SIG-M5 (cell line): ENCODE measurements at places on chromosomes 5 and 9.

DNA sequence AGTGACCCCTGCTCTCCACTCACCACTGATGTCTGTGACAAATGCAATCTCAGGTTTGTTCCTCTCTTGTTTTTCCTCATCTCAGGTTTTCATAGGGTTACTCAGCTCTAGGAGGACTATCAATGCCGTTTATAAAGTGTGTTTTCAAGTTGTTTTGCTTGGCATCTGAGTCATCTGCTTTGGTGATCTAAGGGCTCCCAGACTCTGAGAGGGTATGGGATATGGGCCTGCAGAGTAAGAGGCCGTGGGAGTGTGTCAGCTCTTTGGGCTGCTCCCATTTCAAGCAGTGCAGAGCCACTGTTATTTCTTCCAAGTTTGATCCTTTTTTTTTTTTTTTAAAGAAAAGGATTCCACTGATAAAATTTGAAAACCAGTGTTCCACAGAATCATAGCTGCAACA, 46.3 kb downstream of the NNT start:
- no peak for DNase-seq

- DNase-seq, result no peak
These were observed 277.2 kb upstream of the NR4A3 start for GRCh38 chr9:99544526-99544925.

DNA sequence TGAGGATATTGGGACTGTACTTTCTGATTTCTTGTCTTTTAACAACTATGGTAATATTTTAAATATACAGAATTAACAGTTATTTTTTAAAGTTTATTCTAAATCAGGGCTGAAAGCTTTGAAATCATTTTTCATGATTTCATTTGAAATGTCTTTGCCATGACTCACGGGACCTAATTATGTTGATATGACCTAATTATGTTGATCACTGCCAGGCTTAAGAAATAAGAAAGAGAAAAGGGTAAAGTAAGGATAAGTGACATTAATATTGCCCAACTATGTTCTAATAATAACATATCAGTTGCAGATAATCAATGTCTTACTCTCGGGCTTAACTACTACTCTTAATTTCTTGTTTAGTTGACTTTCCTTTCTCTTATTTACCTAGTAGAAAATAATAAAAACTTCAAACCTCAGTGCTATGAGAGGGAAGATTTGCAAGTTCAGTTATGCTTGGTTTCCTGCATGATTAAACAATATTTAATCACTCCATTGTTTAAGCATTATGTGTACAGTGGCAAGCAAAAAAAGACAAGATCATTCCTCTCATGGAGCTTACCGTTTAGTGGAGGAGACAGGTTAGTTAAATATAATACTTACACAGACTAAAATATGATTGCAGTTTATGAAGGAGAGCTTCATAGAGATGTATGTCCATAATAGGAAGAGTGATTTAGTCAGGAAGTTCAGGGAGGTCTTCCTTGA, 67.0 kb upstream of the EIF4EBP3 start:
- DNase-seq, result no peak

DNA sequence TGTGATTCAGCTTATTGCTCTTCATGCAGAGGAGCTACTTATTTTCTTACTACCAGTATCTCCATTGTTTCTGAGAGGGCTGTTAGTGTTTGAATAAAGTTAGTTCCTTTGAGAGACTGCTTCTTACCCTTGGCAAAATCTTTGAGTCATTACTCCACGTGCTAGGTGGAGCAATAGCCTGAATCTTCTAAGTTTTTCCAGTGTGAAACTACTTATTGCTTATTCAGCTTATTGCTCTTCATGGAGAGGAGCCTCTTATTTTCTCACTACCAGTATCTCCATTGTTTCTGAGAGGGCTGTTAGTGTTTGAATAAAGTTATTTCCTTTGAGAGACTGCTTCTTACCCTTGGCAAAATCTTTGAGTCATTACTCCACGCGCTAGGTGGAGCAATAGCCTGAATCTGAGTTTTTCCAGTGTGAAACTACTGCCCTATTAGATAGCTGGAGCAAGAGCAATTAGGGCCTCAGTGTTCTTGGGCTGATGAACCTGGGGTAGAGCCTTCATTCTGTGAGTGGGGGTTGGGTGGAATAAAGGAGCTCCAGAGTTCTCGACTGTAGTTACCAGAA, 41.9 kb downstream of the GPBP1 start:
- no peak for DNase-seq

DNA sequence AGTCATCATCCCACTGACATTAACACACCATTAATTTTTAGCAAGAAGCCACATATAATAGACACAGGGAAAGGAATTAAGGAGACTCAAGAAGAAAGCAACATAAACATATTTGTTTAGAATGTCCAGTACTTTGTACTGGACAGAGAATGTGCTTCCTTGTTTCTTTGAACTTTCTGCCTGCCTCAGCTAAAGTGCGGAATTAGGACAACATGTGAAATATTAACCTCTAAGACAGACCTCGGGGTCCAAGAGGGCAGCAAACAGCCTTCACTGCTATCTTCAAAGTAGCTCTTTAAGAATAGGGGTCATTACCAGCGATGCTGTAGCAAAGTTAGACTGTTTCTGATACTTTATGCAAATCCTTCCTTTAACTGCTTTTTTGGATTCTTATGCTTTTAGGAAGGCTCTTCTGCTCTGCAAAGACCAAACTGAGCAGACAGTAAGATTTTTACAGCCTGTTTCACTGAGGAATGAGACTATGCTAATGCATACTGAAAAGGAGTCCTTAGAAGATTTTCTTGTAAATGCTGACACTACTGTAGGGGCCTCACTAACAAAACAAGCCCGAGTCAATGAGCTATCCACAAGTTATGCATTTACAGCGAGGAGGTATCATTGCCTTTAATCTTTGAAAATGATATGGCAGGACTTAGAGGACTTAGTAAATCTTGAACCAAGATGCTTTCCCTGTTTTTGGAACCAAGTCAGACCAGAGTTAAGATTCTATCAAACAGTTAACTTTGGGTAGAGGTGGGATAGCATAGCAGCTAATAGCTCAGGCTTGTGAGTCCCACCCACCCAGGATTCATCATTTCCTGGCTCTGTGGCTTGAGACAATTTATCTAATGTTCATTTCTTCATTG, 23.8 kb downstream of the DAB2 start:
- DNase-seq, result no peak

- DNase-seq, result no peak
These were observed 1399.8 kb downstream of the PTPRD start for GRCh38 chr9:9212963-9213362.

DNA sequence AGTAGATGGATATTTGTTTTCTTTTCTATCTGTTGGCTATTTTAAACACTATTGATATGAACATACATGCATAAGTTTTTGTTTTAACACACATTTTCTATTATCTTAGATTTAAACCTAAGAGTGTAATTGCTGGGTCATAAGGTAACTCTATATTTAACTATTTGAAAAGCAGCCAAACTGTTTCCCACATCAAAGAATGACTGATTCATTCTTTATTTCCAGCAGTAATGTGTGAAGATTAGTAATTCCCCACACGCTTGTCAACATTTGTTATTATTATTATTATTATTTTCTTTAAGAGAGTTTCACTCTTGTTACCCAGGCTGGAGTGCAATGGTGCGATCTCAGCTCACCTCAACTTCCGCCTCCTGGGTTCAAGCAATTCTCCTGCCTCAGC, 1495.8 kb downstream of the EFNA5 start:
- DNase-seq, result no peak

DNA sequence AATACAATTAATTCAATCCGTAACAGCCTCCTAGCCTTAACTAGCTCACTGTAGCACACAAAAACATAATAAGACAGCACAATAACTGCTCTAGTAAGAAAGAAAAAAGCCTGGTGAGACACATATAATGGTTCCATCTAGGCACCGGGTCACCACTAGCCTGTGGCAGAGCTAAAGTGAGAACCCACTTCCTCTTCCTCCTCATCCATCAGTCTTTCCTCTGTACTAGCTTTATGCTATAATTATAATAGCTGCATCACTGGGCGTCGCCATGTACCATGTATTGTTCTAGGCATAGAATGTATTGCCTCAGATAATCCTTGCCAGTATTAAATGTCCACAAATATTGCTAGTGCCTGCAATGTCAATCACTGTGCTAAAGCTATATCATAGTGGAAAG, 23.1 kb downstream of the ADRB2 start:
- no peak for DNase-seq

DNA sequence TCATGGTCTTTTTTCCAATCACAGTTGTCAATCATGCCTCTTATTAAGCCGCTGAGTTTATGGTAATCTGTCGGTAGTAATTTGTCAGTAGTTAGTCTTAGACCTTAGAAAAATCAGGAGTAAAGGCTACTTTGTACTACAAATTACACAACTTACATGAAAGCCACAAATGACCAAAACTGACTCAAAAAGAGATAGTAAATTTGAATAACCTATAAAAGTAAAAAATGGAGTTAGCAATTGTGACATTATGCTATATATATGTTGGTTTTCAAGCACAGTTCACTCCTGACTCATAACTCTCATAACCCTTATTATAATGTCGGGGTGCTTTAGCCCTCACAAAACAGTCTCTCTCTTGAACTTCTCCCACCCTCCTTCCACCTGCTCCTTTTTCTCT, 251.8 kb downstream of the ROR2 start:
- no peak for DNase-seq

GRCh38 chr9:75788006-75788634, 102.4 kb upstream of the PCSK5 start:
- DNase-seq, result no peak

GRCh38 chr9:80158554-80159170, 586.9 kb downstream of the TLE4 start:
- DNase-seq, result no peak

- no peak for DNase-seq
These were observed 24.4 kb downstream of the AKNA start for GRCh38 chr9:114363424-114363823.

GRCh38 chr5:128422612-128423011, 115.4 kb downstream of the FBN2 start:
- no peak for DNase-seq

- no peak for DNase-seq
These were observed 27.2 kb downstream of the TMOD1 start for GRCh38 chr9:97528529-97529230.

DNA sequence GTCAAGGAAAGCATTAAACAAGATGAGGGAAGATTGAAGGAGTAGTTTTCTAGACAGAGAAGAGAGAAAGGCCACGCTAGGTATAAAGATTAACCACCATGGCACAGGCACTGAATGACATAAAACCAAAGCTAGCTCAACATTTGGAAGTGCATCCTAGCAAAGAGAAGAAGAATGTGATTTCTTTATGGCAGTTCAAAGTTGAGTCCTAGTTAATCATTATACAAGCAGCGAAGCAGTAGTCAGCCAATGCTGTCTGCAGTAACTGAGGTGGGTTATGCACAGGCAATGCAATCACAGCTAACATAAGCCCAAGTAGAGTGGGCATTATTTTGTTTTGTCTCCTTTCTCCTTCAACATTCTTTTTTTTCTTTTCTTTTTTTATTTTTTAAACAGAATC, 24.0 kb upstream of the ANKRD31 start:
- no peak for DNase-seq

DNA sequence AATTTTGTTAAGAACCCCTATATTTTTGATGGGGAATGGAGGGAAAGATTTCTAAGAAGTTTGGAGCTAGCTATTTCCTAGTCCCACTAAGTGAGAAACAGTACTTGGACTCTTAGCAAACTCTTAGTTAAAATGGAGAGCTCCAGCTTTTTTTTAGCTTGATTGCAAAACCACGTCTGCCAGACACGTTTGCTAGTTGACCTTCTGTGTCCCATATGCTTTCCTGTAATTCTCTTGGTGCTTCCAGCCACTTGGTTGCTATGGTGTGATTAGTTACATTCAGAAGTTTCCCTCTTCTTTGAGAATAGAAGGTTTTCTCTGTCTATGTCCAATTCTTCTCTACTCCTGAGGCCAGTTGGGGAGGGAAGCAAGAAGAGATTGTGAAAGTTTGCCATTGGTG, 417.0 kb upstream of the TLE4 start:
- no peak for DNase-seq

- no peak for DNase-seq
These were observed 805.3 kb downstream of the TLE1 start for GRCh38 chr9:80883826-80884579.

- no peak for DNase-seq
These were observed 1.8 kb upstream of the TRIM41 start for GRCh38 chr5:181221105-181221791.

- no peak for DNase-seq
These were observed 108.8 kb downstream of the ANXA1 start for GRCh38 chr9:73260506-73260905.

DNA sequence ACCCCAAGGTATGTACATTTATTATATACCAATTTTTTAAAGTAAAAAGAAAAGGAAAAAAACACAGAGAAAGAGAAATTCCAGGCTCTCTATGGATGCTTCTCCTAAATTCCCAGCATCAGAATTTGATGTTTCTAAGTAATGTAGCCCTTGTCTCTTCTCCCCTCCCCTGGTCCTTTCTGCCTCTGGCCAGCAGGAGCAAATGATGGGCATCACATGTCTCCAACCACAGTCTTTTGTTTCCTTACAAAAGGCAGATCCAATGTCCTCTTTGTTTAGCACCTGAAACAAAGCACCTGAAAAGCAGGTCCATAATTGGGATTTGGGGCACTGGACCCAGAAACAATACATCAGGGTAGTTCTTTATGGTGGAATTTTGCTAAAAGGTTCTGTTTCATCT, 50.4 kb upstream of the APC start:
- DNase-seq, result no peak

DNA sequence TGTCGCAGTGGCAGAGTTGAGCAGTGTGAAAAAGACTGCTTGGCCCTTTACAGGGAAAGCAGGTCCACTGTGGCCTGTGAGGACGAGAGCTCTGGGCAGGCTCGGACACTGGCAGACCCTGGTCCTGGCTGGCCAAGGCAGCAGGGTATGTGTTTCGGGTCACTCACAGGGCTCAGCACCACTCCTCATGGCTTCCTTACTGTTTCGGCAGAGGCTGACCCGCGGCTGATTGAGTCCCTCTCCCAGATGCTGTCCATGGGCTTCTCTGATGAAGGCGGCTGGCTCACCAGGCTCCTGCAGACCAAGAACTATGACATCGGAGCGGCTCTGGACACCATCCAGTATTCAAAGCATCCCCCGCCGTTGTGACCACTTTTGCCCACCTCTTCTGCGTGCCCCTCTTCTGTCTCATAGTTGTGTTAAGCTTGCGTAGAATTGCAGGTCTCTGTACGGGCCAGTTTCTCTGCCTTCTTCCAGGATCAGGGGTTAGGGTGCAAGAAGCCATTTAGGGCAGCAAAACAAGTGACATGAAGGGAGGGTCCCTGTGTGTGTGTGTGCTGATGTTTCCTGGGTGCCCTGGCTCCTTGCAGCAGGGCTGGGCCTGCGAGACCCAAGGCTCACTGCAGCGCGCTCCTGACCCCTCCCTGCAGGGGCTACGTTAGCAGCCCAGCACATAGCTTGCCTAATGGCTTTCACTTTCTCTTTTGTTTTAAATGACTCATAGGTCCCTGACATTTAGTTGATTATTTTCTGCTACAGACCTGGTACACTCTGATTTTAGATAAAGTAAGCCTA, 15.7 kb downstream of the SQSTM1 start:
- no peak for DNase-seq
